ENCODE measurements at places on chromosomes 7 and 10.

DNA sequence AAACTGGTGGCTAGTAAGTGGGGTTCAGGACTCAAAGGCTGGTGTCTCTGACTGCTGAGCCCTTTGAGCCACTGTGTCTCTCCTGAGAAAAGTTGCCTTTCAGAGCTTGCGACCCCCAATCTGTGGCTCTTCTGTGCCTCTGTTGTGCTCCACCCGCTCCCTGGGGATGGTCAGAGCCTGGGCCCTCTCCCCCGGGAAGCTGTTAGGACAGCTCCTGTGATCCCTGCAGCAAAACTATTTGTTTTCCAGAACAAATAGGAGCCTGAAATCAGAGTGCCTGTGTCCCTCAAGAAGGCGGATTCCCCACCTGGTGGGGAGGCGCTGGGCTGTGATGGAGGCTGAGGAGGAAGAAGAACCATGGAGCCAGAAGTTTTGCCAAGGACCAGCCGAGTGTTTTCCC is 56.4 kb upstream of the MXI1 start:
- no peak for DNase-seq

DNA sequence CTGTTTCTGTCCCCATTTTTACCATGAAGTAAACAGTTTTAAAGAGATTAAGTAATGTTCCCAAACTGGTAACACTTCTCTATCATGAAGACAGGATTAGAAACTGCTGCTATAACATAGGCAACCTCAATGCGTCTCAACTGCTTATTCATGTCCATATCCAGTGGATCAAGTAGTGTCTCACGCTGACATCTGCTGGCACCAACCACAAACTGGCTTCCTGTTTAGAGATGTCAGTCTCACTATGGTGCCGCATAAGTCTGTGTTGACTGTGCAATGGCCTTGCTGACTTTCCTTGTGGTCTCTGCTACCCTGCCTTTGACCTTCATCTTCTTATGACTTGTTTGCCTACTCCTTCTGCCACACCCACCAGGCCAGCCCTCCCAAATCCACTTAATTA is 369.6 kb upstream of the DPP6 start:
- no peak for DNase-seq

DNA sequence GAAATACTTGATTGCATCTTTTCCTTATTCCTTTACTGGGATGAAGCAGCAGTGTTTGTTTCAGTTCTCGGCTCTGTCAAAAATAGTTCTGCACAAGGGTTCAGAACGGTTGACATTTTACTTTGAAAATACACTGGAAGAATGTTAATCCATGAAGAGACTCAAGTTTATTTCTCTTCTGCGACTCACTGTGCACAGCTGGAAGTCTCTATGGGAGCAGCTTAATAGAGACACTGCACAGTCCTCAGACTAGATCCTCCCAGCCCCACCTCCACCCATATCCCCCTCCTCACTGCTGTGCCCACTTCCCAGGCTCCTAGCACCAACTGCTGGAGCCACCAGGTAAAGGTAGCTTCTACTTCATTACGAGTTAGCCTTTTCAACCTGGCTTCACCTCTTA is 517.8 kb downstream of the GRID1 start:
- DNase-seq = no peak

DNA sequence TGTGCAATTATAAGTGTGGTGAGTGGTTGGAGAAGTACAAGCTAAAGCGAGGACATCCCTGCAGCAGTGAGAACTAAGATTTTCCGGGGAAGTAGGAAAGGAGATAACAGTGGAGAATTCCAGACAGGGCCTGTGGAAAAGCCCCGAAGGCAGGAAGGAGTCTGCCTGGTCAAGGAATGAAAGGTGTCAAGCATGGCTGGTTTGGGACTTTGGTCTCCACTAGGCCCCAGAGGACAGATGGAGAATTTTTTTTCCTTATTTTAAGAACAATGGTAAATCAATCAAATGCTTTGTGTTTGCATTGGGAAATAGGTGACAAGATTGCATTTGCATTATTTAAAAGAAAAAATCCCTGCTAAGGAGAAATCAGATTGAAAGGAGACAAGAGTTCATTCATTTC is 3.2 kb upstream of the CEP55 start:
- DNase-seq = no peak

DNA sequence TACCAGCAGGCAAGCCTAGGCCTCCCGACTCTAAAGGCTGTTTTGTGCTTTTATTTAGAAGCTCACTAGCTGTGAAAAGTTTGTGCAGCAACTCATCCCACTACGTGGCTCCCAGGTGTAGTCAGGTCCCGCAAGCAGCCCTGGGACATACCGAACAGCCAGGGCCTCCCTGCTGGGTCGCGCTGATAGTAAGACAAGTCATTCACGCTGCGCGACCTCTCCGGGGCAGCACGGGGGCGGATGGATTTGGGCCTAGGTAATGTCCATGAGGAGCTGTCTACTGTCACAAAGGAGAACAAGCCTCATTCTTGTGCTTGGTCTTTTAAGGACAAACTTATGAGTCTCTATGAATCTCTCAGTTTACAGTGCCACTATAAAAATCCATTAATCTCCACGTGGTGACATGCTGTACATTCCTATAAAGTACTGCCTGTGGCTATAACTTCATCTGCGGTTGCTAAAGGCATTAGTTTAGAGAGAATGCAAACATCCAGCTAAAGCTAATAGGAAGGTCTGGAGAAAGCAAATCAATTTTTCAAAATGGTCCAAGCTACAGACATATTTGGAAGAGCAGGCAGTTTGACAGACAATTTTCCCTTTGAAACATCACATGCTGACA is 546.8 kb downstream of the PHTF2 start:
- DNase-seq = no peak

- DNase-seq = no peak
Measured at GRCh38 chr7:138207555-138207971, 131.3 kb downstream of the AKR1D1 start.

GRCh38 chr7:1555046-1555812 is 776 bp downstream of the TMEM184A start:
- no peak for DNase-seq

GRCh38 chr7:128347647-128348097 is 4.0 kb upstream of the RBM28 start:
- peak; percentile 70 for DNase-seq

GRCh38 chr7:155994279-155994811 is 182.1 kb upstream of the SHH start:
- DNase-seq = no peak

DNA sequence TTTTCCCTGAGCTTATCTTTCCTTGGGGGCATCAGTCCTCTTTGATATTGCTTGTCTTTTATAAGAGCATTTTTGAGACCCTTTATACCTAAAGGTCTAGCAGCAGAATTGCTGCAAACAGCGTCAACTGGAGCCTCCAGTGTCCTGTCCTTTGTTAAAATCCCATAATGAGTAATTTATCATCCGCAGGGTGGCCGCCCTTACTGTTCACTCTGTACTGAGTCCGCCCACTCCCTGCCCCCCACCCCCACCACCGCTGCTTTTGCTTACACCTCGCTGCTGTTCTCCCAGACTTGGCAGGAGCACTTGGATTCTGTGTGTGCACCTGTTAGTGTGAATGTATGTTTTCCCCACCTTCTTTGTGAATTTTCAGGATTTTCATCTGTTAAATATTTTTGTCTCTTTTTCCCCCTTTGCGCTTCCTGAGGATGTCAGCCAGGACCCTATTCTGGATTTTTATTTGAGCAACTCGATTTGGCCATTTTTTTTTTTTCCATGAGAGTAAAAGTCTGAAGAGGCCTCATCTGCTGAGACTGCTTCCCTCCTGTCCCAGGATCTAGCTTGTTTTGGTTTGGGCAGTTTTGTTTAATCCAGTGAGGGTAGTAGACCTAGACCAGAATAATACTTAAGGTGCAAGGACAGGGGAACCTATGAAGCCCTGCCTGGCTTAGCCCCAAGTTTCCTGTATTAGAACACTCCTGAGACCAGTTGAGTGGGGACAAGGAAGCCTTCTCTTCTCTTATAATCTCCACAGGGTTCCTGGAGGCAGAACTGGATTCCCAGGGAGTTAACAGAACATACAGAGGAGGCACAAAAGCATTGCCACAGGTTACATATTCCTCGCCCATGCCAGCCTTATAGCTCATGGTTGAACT is 8.2 kb downstream of the AGFG2 start:
- DNase-seq = no peak

DNA sequence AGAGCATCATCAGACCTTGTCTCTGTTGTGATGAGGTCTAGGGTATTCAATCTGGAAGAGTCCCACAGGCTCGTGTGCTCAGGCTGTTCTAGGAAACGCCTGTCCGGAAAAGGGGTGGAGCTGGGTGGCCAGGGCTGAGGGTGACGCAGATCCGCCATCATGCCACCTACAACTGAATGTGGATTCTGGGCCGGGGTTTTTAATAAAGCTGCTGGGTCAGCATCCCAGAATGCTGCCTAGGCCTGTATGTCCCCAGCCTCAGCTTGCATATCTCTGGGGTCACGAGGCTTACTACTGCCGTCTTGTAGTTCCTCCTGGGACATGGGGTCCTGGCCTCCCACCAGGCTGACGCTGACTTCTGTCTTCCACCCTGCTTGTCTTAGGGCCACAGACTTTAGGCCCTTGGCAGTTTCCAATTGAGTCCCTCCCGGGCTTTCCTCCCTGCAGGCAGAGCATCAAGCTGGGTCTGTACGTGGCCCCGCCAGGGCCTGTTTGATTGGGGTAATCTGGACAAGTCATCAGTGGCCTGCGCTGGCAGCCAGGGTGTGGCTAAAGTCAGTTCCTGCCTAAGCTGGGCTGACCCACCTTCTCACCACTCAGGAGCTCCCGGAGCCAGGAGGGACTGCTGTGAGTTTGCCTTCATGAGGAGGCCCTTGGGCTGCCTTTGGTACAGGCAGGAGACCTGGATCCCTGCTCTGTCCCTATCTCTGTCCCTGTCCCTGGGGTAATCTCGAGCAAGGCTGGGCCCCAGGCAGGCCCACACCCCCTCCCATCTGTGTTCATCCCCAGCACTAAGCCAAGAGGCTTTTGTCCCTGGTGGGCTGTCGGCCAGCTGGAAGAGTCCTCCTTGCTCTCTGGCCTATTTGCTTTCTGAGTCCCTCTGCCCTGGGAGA is 79.9 kb downstream of the ZMIZ1 start:
- no peak for DNase-seq

- no peak for DNase-seq
Measured at GRCh38 chr7:21426286-21427181, 1.3 kb upstream of the SP4 start.

DNA sequence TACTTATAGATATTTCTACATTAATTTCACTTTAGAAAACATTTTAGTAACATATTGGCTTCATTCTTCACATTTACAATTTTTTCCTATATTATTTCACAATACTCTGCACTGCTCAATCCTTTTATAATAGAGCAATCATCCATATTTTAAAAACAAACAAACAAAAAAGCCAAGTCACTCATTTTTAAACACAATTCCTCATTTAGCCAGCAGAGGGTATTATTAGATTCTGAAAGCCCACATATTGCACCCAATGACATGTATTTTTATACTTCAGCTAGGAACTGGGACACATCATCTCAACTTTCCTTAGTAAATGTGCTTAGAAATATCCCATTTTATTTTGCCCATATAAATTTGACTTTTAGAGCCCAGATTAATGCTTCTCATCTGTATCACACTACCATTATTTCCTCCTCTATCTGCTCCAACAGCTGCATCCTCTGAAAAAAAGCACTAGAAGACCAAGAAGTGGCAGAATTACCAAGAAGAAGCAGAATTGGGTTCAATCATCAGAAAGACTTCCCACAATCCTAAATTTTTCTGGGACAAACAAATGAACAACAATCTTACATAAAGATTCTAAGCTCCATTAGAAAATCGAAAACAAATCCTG is 29.5 kb downstream of the CTNNA3 start:
- no peak for DNase-seq

- no peak for DNase-seq
Measured at GRCh38 chr10:50347394-50347802, 96.1 kb upstream of the ASAH2 start.

- DNase-seq = no peak
Measured at GRCh38 chr10:11299125-11299524, 281.5 kb downstream of the CELF2 start.

DNA sequence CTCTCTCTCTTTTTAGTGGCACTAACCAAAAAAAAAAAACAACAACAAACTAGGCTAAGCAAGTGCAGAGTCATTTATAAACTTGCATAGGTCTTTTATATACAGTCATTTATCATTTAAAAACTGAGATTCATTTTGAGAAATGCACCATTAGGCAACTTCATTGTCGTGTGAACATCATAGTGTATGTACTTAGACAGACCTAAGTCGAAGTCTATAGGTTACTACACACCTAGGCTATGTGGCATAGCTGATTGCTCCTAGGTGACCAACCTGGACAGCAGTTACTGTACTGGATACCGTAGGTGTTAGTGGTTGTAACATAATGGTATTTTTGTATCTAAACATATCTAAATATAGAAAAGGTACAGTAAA is 109.1 kb upstream of the SAMD8 start:
- no peak for DNase-seq

GRCh38 chr7:37541810-37542443 is 93.3 kb upstream of the ELMO1 start:
- no peak for DNase-seq

GRCh38 chr7:14761510-14762296 is 140.8 kb downstream of the DGKB start:
- DNase-seq = no peak

GRCh38 chr10:44517635-44518034 is 132.7 kb upstream of the CXCL12 start:
- DNase-seq = no peak

DNA sequence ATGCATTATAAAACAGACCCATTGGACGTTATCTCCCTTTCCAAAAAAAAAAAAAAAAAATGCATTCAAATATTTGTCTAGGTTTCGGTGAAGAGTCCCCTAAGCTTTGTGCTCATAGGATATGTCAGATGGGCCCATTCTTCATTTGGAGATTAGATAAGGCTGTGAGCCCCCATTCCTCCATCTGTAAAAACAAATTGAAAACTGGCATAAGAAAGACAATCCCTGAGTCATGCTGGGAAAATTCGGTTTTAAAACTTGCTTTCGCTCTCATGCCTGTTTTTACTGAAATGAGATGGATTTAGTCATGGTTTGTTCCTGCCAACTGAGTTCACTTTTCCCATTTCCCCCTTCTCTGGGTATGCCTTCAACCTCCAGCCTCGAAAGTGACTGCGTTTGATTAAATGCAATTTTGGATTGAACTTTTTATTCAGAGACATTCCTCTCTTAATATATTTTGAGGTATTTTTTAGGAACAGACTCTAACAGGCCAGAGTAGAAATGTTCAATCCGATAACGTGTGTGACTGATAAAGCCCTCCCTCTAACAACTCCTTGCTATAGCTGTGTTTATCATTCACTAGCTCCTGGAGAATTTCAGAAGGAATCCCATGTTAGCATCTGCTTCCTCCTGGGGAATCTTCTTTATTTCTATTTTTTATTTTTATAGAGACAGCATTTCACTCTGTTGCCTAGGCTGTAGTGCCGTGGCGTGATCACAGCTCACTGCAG is 190.9 kb upstream of the LYZL2 start:
- no peak for DNase-seq

Measured in activated T-cell treated with anti-CD3 and anti-CD28 coated beads, Interleukin-2, amount 50 U/mL, for 72 hours (primary cell).